AML-193 (cell line): ENCODE measurements at places on chromosomes 2 and 18.

DNA sequence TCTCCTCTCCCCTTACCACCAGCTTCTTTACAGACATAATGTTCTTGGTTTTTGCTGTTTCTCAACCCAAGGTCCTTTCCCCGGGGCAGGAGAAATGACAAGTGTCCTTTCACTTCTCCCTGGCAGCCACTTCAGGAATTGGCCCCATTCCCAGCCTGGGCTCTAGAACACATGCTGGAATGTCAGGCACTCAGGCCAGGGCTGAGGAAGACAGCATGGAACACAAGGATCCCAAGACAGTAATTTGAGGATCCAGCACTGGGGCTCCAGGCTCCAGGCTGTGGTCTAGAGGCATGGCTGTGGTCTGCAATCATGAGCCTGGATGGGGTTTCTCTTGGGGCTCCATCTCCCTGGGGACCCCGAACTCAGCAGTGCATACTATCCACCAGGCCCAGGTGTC lies 201.4 kb downstream of the CELF4 start:
- DNase-seq, result no peak

DNA sequence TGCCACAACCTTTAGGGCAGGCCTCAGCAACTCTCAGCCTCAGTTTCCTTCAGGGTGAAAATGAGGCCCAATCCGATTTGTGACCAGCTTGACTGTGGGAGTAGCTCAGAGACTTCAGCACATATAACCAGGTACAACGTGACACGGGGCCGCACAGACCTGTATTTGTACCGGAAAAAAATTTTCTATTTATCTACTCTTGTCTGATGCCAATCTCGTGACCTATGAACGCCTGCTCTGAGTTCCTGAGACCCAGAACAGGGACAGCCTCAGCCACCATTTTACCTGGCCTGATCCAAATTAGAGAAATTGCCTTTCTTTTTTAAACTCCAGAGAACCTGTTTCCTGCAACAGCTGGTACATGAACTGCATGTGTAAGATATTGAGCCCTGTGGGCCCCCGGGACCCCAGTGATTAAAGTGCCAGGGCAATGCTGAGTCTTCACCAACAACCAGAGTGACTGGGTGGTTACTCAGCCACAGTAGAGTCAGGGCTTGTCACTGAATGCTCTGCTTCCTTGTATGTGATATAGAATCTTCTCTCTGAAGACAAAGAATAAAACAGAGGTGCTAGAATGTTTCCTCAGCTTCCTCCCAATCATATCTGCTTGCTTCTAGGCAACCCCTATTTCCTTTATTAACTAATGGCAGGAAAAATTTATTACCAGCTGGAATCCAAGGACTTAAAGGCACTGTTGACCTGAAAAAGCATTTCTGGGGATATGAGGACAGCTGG lies 47.8 kb upstream of the FZD7 start:
- no peak for DNase-seq

GRCh38 chr2:229634601-229635370 lies 79.6 kb downstream of the DNER start:
- DNase-seq, result no peak

- DNase-seq, result no peak
Observed at GRCh38 chr2:5914811-5915611, 222.8 kb downstream of the SOX11 start.

DNA sequence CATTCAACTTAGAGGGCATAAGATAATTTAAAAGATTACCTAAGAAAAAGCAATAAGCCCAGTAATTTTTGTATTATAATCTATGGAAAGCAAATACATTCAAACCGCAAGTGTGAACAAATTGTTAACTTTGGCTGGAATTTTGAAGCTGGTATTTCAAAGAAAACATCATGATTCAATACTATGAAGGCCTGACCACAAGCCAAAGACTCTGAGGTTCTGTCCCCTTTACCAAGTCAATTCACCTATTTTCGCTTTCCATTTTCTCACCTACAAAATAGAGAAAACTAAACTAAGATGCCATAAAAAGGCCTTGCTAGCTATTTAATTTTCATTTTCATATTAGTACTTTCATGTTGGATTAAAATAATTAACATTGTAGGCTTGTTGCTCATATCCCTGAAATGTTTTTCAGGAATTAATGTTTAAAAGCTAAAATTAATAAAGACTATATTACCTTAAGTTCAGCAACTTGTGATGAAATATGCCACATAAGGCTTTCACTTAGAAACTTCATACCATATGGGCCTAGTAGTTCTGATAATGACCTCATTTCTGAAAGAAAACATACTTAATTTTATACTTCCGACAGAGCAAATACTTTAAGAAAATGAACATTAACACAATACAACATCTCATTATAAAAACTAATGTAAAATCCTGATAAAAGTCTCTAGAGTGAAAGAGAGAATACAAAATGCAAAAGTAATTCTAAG lies 85.7 kb upstream of the FRZB start:
- DNase-seq, result no peak

- no peak for DNase-seq
Observed at GRCh38 chr18:58290116-58290695, 246.2 kb downstream of the NEDD4L start.

DNA sequence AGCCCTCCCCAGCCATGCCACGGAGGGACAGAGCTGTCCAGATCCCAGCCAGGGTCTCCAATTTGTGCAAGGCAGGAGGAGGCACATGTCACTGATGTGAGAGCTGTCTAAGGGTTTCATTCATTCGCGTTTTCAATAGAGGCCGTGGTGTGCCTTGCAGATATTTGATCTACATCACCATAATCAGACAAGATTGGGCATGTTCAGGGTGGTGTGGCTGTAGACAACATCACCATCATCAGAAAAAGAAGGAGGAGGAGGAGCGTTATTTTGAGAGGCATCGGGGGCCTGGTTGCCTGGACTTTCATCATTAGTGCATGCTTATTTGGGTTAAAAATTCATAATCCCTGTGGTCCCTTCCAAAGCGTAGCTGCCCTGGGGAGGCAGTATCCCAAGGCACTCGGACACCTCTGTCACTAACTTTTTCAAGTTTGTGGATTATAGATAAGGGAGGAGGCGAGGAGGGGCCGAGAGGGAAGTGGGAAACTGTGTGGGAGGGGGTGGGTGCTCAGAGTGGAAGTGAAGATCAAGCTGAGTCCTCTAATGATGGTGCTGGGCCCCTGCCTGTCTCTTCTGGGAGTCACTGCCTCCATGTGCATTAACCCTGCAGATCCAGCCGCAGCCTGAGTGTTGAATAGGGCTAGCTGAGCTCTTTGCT lies 194.1 kb downstream of the CTIF start:
- no peak for DNase-seq

DNA sequence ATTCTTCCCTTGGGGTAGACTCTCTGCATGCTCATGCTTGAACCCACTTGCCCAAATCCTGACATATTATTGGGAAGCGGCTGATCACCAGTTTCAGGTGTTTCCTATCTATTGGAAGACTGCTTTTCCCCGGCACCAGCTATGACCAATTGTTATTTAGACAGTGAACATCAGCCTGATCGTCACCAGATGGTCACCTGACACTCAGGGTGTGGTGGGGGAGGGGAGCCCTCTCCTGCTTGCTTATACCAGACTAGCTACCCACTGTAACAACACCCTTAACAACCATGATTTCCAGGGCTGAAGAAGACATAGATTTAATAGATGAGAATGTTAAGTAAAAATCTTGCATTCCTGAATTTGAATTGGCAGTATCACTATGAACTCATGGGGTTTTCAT lies 44.3 kb downstream of the RBM43 start:
- no peak for DNase-seq

DNA sequence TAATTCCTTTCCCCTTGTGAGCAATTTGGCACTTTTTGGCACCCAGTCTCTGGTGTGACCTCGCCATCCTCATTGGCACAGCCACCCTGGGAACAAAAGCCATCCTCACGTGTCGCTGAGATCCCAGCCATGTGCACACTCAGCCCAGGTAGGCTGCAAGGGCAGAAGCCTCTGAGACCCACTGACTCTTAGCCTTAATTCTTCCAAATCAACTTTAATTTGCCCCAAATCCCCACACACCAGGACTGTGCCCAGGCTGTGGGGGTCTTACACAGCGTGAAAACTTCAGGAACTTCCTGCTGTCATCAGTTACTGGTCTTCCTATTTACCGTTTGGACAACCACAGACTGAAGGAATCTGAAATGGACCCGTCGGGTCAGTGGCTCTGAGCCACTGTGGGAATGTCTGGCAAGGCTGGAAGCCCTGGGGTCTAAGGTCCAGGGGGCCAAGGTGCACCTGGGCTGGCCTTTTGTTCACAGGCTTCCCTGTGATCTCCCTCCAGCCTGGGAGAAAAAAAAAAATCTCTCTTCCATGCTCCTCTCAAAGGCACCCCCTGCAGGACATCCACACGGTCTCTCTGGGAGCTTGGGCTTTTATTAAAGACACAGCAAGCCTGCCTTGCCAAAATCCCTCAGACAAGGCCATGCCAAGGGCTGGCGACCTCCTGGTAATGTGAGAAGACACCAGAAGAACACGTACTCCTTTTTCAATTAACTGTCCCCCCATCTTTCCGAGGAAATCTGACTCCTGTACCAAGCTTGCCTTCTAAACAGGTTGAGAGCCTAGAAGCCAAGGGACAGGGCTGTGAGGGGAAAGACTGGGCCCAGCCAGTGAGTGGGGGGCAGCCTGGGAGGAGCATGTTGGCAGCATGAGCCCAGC lies 42.1 kb upstream of the LAPTM4A start:
- DNase-seq, result no peak
